ENCODE measurements at places on chromosomes 3 and 15.

DNA sequence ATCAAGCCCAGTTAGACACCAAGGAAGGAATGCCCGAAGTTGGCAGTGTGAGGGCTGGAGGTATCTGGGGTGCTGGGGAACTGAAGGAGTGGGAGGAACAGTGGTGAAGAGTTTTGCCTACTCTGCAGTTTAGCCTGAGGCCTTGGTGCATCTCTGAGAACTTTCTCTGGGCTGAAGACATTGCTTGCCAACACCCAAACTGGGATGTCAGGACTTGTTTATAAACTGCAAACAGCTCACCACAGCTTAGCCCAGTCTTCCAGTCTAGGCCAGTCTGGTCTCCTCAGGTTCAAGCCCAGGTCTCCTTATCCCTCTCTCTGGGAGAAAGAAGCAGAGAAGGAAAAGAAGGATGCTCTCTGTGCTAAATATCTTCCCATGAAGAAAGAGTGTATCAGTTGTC lies 68.0 kb upstream of the BOC start:
- no peak for DNase-seq

- no peak for DNase-seq
Measured at GRCh38 chr3:45739991-45740390, 50.8 kb downstream of the SACM1L start.

- DNase-seq = no peak
Measured at GRCh38 chr15:29919380-29919881, 97.2 kb upstream of the TJP1 start.

DNA sequence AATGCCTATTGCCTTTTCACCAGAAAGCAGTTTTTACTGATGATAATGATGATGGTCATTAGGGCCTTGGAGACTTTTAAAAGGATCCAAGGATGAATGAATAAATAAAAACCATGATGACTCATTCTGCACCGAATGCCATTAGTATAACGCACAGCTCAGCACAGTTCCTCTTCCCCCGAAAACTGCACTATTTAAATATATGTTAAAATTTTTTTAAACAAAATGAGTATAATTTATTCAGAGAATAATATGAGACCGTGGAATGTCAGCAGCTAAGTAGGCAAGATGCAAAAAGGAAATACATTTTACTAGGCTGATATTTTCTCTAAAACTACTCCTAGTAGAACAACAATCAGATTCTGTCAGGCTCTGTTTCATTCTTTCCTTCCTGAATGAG lies 83.4 kb upstream of the NANOGP8 start:
- DNase-seq = no peak

- no peak for DNase-seq
Measured at GRCh38 chr15:38846346-38846745, 281.7 kb upstream of the RASGRP1 start.

- peak; percentile 60 for DNase-seq
Measured at GRCh38 chr15:44535523-44536301, 1.2 kb upstream of the EIF3J start.

- DNase-seq = no peak
Measured at GRCh38 chr15:89514596-89515406, 18.4 kb upstream of the RHCG start.

DNA sequence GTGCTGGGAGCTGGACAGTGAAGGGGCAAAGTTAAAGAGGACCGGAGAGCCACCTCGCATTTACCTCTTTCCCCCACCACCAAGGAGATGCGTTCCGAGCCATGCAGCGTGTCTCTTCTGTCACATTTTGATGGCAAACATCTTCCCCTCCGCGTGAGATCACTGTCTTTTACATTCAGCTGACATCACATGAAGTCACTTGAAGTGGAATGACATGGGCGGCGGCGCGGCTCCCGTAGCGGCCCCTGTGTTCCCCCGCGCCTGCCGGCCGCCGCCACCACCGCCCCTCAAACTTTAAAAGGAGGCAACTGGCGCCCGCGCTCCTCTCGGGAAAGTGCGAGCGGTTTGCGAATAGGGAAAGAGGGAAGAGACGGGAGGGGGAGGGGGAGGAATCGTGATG lies at the start of gene FEZF2:
TSS of gene FEZF2 (minus strand) at position 336 of the 400 bp plus-strand sequence. CDS start 682 bp downstream, outside the sequence.
- DNase-seq = no peak

- DNase-seq = no peak
Measured at GRCh38 chr15:25339431-25339830, 99.4 kb downstream of the UBE3A start.

DNA sequence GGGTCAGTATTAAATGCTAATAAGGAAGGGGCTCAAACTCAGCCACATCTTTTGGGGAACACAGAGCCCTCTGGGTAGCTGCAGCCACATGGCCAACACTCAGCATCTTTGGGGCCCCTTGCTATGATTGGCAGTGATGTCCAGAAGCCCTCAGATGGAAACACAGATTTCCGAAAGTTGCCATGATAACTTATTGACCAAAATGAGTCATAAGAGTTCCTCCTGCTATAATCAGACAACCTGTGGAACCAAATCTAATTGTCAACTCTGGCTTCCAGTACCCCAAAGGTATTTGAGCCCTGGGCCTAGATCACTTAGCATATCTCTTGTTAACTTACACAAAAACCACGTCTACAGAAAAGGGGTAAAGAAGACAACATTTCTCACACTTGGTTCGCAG lies 392.2 kb downstream of the KCNH8 start:
- DNase-seq = no peak

GRCh38 chr3:82002491-82002890 lies 241.0 kb upstream of the GBE1 start:
- no peak for DNase-seq

GRCh38 chr15:59531066-59531675 lies 80.4 kb upstream of the GCNT3 start:
- no peak for DNase-seq

DNA sequence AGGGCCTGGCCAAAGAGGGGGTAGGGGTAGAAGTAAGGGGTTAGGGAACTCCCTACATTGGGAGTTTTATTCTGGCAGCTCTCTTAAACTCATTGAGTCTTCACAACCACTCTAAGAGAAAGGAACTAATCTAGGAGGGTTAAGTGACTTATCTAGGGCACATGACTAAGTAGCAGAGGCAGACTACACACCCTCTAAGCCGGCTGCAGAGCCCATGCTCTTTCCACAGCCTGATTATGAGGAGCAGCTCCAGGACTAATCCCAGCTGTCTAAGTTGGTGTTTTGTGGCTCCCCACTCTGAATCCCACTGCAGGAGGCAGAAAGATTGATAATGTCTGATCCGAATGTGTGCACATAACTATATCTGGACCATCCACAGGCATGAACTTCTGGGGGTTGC lies 374.6 kb downstream of the EPHB1 start:
- no peak for DNase-seq

- no peak for DNase-seq
Measured at GRCh38 chr15:67061811-67062368, 3.5 kb upstream of the SMAD3 start.

GRCh38 chr3:177378168-177378567 lies 180.9 kb upstream of the TBL1XR1 start:
- no peak for DNase-seq

GRCh38 chr3:108863799-108864135 lies 41.2 kb downstream of the TRAT1 start:
- DNase-seq = no peak

DNA sequence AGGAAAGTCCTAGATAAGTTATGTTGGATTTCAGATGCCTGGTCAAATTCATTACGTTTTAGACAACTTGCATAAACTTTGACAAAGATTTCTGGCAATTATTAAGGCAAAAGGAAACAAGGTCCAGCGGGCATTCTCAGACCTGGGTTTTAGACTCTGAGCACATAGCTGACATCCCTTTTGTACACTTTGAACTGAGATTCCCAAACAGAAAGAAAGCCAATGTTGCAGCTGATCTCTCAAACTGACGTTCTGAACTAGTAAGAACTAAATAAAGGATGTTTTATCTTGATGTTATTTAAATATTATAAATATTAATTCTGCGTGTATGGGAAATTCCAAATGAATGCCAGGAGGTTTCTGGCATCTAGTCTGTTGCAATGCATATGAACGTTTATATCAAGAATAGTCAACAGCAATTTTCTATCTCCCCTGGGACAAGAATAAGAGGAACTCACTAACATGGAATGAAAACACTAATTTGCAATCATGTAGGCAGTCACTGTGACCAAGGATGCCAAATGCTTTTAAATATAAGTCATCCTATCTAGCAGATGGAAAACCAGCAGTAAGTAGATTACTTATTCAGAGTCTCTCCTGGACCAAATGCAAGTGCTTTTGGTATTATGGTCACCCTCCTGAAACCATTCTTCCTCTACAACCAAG lies 202.1 kb downstream of the GREM1 start:
- no peak for DNase-seq

DNA sequence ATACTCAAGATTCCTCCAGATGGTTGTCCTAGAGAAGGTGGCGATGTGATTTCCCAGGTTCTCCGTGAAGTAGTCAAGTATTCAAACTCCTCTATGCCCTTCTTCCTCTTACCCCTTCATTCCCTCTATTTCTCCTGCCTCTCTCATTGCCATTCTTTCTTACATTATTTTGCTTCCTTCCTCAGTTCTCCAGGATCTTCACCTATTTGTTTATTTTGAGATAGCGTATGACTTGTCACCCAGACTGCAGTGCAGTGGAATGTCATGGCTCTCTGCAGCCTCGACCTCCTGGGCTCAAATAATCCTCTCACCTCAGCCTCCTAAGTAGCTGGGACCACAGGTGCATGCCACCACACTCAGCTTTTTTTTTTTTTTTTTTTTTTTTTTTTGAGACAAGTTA lies 1.8 kb upstream of the ITPKA start:
- no peak for DNase-seq

- DNase-seq = no peak
Measured at GRCh38 chr3:38728008-38728407, 78.5 kb upstream of the SCN5A start.

DNA sequence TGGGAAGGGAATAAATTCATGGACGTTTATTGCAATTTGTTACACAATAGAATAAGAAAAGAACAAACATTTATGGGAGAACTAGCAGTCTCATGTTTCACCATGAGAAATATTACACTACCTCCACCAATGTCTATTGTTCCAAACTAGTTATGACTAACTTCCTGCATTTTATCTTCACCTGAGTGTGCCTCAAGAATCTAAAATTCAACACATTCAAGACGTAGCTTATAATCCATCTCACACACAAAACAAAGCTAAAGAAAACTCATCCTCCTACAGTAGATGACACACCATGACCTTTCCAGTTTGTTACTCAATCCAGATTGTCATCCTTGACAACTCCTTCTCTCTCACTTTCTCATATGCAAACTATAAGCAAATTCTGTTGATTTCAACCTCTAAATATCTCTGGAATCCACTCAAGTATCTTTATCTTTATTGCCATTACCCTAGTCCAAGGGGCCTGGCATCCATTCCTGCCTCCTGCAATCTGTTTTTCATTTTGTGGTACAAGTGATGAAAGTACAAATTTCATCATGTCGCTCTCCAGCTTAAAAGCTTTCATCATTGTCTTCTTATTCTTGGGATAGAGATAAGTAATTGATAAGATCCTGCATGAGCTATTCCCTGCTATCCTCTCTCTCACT lies 229.9 kb downstream of the NR2F2 start:
- no peak for DNase-seq

DNA sequence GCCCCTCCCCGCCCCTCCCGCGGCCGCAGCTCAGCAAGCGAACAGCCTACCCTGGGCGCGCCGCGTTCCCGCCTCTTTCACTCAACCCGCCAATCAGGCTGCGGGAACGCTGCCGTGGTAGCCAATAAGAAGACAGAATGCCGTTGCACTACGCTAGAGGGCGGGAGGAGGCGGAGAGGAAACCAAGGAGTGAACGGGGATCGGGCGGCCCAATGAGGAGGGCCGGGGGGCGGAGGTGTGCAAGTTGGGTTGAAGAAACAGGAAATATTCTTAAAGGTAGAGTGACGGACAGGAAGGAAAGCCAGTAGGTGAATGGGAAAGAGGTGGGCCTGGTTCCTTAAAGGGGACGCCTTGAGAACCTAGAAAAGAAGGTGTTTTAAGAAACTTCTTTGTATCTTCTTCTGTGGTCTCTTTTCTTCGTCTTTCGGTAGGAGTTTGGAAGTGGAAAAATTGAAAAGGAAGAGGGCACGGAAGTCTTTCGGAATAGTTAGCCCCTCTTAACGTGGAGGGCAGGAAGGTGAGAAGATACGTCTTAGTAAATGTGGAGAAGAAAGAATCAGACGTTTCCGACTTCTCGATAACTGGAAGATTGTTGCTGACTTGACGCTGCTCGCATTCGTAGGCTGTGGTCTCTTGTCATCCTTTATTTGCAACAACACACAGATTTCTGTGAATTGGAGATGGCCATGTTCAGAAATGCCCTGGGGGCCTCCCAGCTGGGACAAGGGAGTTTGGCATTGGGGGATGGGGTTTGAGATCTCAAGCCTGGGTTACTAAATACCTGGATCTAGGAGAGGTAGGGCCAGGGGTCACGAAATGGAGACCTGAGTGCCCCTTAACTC lies 437 bp upstream of the USF3 start:
- DNase-seq = peak; percentile 98

GRCh38 chr3:25663347-25663868 lies 1.3 kb downstream of the TOP2B start:
- no peak for DNase-seq
